ENCODE measurements at places on chromosomes 11 and 22.
A peak's percentile ranks its signal among the peaks of the same experiment; 100 is the strongest.

GRCh38 chr11:288478-289397, at the start of gene PGGHG:
Gene PGGHG, plus strand, starts transcription at chr11:289126. Its CDS starts 691 bp downstream, at chr11:289817.
- peak within 1 kb of the TSS; percentile 81 for H3K4me3 ChIP-seq
- H3K27me3 ChIP-seq = peaks cover 2% of the 10 kb centered on the region

GRCh38 chr11:94731880-94732601, 36.1 kb upstream of the AMOTL1 start:
- H3K36me3 ChIP-seq = no peaks in the 10 kb centered on the region
- no peak overlapping the region for H3K27ac ChIP-seq

DNA sequence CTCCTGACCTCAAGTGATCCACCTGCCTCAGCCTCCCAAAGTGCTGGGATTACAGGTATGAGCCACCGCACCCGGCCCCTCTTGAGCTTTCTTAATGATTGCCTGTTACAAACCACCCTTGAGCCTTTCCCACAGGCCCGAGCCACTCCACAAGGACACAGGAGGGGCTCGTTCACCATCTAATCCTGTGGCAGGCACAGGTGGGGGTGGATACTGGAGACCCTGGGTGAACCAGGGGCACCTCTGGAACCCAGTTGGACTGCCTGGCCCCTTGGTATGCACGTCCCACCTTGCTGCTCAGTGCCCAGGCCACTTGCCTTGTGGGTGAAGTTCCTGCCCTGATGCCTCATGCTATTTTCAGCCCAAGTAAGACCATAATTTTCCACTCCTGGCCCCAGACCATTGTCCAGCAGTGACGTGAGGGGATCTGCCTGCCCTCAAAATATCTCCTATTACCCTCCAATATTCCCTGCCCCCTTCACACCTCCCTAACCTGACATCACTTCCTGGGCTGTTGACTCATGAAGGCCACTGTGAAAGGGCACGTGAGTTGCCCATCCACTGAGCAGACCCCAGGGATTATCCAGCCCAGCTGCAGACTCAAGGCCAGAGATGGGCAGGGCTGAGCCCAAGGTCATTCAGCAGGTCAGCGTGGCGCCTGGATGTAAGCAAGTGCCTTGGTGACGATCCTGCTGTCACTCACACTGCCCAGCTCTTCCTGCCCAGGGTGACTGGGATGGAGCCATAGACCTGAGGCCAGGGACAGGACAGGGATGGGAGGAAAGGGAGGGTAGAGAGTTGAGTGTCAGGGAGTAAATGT, 19.6 kb downstream of the P2RY2 start:
- DNase-seq = no peak
- peaks cover 11% of the 10 kb centered on the region for H3K4me1 ChIP-seq
- no peaks in the 10 kb centered on the region for H3K27me3 ChIP-seq
- no peak overlapping the region for H3K4me3 ChIP-seq
- no peak overlapping the region for H3K27ac ChIP-seq
- H3K36me3 ChIP-seq = no peaks in the 10 kb centered on the region

GRCh38 chr11:66230978-66231377, 37.5 kb upstream of the RAB1B start:
- no peak for DNase-seq
- no peaks in the 10 kb centered on the region for H3K4me1 ChIP-seq

- DNase-seq = no peak
- no peak within 1 kb of the TSS for H3K27ac ChIP-seq
- no peak within 1 kb of the TSS for H3K4me3 ChIP-seq
- H3K36me3 ChIP-seq = no peaks in the 10 kb centered on the region
- peaks cover 9% of the 10 kb centered on the region for H3K27me3 ChIP-seq
- H3K4me1 ChIP-seq = no peaks in the 10 kb centered on the region
Observed at GRCh38 chr22:29719899-29720645, at the start of gene CABP7. Gene CABP7, plus strand, starts transcription at chr22:29720003. Its CDS starts 422 bp downstream, at chr22:29720425.

- no peaks in the 10 kb centered on the region for H3K36me3 ChIP-seq
- DNase-seq = no peak
Observed at GRCh38 chr11:134921938-134922337, 509.9 kb upstream of the B3GAT1 start.

DNA sequence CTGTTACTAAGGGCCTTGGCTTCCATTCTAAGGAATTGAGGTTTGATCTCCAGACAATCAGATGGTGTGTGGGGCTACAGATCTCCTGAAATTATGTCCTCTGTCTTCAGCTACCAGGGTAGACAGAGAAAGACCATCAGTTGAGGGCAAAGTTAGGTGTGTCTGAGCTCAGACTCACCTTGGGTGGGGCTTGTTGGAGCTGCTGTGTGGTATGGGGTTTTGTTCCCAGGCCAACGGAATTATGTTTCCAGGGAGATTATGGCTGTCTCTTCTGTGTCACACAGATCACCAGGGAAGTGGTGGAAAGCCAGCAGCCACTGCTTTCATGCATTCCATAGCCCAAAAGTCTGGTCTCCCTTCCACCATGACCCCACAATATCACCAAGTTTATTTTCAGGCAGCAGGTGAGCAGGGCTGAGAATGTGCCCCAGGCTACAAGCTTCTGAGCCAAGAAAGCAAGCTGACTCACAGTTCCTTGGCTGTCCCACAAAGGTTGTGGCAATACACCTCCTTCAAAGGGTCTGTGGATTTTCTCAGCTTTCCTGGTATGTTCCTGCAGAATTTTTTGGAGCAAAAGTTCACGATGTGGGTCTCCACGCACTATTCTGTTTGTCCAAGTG, 714.9 kb downstream of the LUZP2 start:
- no peak overlapping the region for H3K27ac ChIP-seq
- no peak for DNase-seq
- H3K4me3 ChIP-seq = no peak overlapping the region

DNA sequence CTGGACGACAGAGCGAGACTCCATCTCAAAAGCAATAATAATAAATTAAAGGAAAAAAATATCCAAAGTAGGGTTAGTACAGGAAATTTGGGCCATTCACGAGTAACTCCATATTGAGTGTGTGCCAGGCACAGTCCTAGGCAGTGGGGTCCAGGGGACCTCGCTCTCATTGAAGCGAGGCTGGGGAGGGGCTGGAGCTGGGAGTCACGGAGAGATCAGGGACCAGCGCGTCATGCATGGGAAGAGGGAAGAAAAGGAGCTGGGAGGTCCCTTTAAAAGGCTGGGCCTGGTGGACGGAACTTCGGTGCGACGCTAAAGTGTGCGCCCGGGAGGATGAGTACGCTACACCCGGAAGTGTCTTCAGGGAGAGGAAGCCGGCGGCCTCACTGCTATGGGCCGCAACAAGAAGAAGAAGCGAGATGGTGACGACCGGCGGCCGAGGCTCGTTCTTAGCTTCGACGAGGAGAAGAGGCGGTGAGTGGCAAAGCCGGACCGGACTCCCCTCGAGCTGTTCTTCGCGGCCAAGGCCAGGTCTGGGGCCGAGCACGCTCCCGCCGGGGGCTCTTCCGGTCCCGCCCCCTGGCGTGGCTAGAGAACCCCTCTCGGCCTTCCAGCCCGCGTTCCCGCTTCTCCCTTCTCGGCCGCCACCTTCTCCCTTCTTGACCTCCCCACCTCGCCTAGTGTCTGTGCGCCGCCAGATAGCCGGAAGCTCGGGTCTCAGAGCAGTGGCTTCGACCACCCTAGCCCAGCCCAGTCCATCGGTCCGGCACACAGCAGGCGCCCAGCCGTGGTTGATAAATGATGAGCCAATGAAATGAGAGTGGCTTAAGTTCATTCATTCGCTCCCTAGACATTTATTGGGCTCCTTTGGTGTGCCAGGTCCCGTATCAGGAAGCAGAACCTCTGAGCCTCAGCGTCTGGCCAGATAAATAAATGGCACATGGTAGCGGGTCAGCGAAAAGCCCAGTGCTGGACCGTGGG, at the start of gene NOL12:
Gene NOL12, plus strand, starts transcription at position 342 of the 981 bp plus-strand sequence. Its CDS starts 50 bp downstream, at position 392.
- H3K27me3 ChIP-seq = no peaks in the 10 kb centered on the region
- peak within 1 kb of the TSS; percentile 89 for H3K27ac ChIP-seq
- H3K4me3 ChIP-seq = peak within 1 kb of the TSS; percentile 100
- peaks cover 5% of the 10 kb centered on the region for H3K36me3 ChIP-seq
- DNase-seq = peak; percentile 72
- H3K4me1 ChIP-seq = peaks cover 17% of the 10 kb centered on the region

DNA sequence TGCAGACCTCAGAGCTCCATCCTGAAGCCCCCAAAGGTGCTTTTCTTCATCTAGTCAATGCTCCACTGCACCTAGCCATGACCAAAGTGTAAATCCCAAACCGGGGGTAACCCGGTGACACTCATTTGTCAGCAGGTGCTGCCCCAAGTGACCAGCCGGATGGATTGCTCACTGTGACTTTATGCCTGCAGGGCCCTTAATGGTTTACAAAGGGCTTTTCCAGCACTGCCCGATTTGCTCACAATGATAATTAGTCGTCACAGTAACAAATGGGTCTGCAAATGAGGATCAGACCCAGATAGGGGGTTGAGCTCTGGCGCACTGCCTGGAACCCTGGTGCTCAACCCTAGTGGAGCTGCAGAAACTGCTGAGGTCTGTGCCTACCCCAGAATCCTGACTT, 45.7 kb upstream of the CD5 start:
- H3K4me3 ChIP-seq = no peak overlapping the region
- H3K4me1 ChIP-seq = peaks cover 17% of the 10 kb centered on the region
- DNase-seq = peak; percentile 17
- no peak overlapping the region for H3K27ac ChIP-seq
- no peaks in the 10 kb centered on the region for H3K36me3 ChIP-seq

- no peaks in the 10 kb centered on the region for H3K4me1 ChIP-seq
- H3K27me3 ChIP-seq = no peaks in the 10 kb centered on the region
- H3K27ac ChIP-seq = no peak overlapping the region
- DNase-seq = no peak
- no peak overlapping the region for H3K4me3 ChIP-seq
- peaks cover 8% of the 10 kb centered on the region for H3K36me3 ChIP-seq
Observed at GRCh38 chr22:17836992-17837742, 62.9 kb upstream of the BID start.

- no peak for DNase-seq
- no peak overlapping the region for H3K27ac ChIP-seq
- H3K4me1 ChIP-seq = peaks cover 14% of the 10 kb centered on the region
- no peaks in the 10 kb centered on the region for H3K27me3 ChIP-seq
- H3K36me3 ChIP-seq = no peaks in the 10 kb centered on the region
Observed at GRCh38 chr11:115894176-115894575, 390.0 kb upstream of the CADM1 start.

DNA sequence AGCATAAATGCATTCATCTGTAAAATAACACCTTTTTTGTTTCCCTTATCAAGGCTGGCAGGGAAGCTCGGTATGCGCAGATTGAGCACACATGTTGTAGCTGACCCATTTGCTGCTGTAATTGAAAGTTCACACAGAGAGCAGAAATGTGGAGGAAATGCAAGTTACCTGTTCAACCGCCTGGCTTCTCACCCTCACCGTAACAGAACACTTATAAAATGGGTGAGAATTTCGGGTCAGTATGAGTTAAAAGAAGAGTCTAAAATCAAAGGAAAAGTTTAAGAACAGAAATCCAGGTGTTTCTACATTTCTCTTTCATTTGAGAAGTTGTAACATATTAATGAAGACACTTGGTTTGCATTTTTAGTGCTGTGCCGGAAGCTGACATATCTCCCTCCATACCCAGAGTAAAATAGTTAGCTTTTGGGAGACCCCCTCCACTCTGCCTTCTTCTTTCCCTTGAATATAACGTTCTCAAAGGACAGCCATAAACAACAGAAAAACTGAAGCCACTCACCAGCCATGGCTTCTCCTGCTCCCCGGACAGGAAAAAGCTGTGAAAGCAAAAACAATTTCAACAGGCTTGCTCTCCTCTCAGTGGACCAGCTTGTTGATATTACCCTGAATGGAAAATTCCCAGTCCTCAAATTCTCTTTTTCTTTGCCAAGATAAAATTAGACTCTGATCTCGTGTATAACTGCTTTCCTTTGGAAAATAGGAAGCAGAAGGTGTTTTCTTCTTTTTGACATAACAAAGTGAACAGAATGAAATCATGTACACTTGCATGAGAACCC, at the start of gene CASP12:
Gene CASP12, minus strand, starts transcription at position 570 of the 794 bp plus-strand sequence.
- DNase-seq = no peak
- H3K27me3 ChIP-seq = no peaks in the 10 kb centered on the region
- H3K27ac ChIP-seq = peak within 1 kb of the TSS; percentile 87
- H3K36me3 ChIP-seq = no peaks in the 10 kb centered on the region
- H3K4me3 ChIP-seq = no peak within 1 kb of the TSS

DNA sequence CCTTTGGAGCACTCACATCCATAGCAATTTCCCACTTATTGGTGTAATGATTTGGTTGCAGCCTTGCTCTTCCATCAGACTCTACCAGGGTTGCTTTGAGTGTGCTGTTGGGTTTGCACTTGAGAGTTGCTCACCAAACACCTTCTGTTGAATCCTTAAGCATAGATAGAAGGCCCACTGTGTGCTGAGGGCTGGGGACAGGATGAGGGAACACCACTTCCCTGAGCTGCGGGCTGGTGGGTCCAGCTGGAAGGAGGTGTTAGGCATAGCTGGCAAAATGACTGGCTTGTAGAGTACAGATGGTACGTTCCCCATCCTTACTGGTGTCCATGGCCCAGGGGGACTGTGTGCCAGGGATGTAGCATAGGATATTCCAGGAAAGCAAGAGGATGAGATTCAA, 3.9 kb downstream of the PRDM11 start:
- H3K4me3 ChIP-seq = no peak overlapping the region
- no peaks in the 10 kb centered on the region for H3K36me3 ChIP-seq
- H3K27ac ChIP-seq = no peak overlapping the region
- peaks cover 2% of the 10 kb centered on the region for H3K27me3 ChIP-seq
- no peaks in the 10 kb centered on the region for H3K4me1 ChIP-seq

GRCh38 chr11:123798079-123798478, 8.1 kb downstream of the OR6M1 start:
- no peak overlapping the region for H3K27ac ChIP-seq
- H3K27me3 ChIP-seq = no peaks in the 10 kb centered on the region
- H3K36me3 ChIP-seq = no peaks in the 10 kb centered on the region

- H3K36me3 ChIP-seq = no peaks in the 10 kb centered on the region
- DNase-seq = no peak
- H3K4me1 ChIP-seq = no peaks in the 10 kb centered on the region
- no peak overlapping the region for H3K27ac ChIP-seq
Observed at GRCh38 chr11:26905368-26905767, 88.5 kb upstream of the FIBIN start.
